ENCODE measurements at places on chromosomes 12 and 14.

DNA sequence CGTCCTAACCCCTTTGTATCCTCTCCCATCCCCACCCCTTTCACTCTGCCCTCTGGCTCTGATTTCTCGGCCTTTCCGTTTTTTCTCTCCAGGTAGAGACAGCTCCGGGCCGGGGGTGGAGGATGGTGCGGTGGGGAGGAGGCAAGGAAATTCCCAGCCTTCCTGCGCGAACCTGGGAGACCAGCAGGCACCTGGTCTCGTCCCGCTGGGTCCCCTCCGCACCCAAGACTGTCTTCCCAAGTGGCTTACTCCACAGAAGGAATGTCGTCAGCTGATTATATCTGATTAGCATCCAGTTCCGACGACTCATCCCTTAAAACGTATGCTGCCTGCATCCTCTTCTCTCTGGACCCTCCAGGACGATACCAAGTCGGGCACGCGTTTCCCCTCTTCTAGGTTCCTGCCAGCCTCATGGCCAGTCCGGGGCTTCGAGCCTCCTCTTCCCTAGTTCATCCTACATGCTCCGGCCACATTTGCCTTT, 42.2 kb upstream of the CAPRIN2 start:
- no peak for DNase-seq

DNA sequence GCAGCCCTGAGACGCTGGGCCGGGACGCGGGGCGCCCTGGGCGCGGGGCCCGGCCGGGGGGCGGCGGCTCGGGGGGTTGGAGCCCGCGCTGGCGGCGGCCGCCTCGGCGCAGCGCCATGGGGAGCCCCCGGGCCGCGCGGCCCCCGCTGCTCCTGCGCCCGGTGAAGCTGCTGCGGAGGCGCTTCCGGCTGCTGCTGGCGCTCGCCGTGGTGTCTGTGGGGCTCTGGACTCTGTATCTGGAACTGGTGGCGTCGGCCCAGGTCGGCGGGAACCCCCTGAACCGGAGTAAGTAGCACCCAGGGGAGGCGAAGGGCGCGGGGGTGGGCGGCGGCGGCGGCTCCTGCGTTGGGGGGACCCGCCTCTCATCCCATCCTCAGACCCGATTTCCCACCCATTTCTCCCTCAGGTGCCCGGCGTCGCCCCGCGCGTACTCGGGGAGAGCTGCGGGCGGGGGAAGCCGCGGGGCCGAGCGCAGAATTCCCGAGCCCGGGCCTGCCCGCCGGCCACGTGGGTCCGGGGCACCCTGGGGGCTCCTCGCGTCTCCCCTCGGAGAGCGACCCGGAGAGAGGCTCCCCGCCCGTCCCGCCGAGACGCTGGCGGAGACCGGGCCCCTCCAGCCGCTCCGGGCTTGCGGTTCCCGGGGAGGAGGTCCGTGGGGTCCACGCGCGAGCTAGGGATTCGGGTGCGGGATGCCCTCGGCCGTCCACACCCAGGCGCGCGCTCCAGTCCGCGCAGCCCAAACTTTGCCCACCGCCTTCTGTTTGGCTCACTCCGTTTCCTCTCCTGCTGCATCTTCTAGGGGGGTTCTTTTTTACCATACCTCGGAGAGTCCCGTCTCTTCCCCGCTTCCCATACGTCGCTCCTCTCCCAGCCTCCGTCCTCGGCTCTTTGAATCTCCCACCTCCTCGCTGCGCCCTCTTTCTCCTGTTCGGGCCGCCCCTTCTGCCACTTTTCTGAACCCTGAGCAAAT, 807 bp downstream of the B4GALNT3 start:
- no peak for DNase-seq

DNA sequence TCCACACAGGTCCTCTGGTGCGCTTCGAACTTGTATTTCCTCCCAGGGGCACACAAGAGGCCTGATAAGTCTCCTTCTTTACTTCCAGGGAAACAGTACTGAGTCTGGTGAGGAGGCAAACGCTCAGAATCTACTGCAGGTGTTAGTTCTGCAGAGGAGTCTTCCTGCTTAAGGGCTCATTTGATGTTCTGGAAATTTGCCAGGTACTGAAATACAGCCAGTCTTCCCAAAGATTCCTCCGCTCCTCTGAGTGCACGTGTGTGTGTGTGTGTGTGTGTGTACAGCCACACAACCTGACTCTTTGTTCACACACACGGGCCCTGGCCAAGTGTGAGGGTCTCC, 92.0 kb downstream of the FBXL14 start:
- DNase-seq, result no peak

DNA sequence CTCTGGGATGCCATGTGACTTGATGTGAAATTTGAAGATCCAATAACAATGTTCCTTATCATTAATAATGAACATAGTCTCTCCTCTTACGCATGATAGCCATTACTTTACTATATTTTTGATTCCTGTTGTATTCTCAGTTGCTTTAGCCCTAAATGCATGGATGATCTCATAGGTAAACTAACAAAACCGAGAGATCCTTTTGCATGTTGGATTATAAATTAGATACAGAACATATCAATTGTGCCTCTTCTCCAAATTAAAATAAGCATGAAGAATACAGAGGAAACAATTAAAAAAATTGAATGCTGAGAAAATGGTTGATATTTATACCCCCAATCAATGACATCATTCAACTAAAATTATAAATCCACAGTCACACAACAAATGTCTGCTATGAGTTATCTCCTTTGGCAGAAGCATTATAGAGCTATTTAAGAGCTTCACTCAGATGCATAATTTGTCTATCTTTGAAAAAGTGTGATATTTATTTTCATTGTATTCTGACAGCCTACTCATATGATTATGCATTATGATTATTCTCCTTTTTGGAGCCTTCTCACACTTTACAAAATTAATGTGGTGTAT, 386.4 kb upstream of the STXBP6 start:
- no peak for DNase-seq

- no peak for DNase-seq
Observed at GRCh38 chr12:123524378-123524777, 9.1 kb downstream of the RILPL1 start.

- no peak for DNase-seq
Observed at GRCh38 chr12:14905269-14906004, 19.8 kb upstream of the MGP start.

GRCh38 chr12:57195611-57196371, 20.8 kb upstream of the NXPH4 start:
- no peak for DNase-seq

GRCh38 chr14:92482621-92483319, 30.8 kb upstream of the RIN3 start:
- no peak for DNase-seq

GRCh38 chr14:21414137-21414631, 30.4 kb upstream of the SUPT16H start:
- DNase-seq, result no peak

DNA sequence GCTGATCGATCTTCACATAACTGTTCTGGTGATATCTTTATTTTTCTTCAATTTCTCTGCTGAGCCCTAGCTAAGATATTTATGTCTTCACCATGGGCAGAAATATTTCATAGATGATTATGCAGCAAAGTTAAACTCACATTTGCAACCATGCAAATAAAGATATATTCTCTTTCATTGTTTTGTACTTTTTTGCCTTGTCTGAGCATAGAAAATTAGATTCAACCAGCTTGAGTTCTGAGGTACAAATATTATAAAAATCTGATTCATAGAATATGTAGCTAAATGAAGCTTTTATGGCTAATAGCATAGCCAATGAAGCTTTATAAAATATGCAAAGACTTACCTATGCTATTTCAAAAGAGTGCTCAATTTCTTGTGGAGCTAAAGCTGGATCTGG, at the start of gene TAS2R13:
TSS of gene TAS2R13 (minus strand) at position 101 of the 400 bp plus-strand sequence. CDS start 264 bp downstream, outside the sequence.
- no peak for DNase-seq

DNA sequence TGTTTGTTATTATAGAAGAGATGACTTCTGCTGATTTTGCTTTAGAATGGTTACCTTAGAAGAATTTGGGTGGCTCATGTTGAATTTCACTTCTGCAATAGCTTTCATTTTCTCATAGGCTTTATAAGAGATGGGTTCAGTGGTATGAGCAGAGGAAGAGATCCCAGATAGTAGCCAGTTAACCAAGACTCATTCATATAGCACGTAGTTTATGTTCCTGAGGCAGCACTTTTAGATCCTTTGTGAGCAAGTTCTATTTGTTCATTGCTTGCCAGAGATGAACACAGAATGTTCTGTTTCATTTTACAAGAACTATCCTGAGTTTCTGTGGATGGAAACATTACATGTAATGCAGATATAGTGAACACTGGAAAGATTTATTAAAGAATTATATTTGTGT, 32.2 kb downstream of the RAB21 start:
- DNase-seq, result no peak

GRCh38 chr12:111812881-111813741, 28.9 kb upstream of the MAPKAPK5 start:
- peak; percentile 37 for DNase-seq

GRCh38 chr14:20657216-20658211, 16.0 kb upstream of the OR6S1 start:
- DNase-seq, result no peak

- DNase-seq, result no peak
Observed at GRCh38 chr12:106980944-106981343, 6.0 kb downstream of the MTERF2 start.

GRCh38 chr12:63480186-63480585, 188.1 kb downstream of the DPY19L2 start:
- no peak for DNase-seq

- no peak for DNase-seq
Observed at GRCh38 chr12:99068993-99069747, 424.1 kb downstream of the APAF1 start.

DNA sequence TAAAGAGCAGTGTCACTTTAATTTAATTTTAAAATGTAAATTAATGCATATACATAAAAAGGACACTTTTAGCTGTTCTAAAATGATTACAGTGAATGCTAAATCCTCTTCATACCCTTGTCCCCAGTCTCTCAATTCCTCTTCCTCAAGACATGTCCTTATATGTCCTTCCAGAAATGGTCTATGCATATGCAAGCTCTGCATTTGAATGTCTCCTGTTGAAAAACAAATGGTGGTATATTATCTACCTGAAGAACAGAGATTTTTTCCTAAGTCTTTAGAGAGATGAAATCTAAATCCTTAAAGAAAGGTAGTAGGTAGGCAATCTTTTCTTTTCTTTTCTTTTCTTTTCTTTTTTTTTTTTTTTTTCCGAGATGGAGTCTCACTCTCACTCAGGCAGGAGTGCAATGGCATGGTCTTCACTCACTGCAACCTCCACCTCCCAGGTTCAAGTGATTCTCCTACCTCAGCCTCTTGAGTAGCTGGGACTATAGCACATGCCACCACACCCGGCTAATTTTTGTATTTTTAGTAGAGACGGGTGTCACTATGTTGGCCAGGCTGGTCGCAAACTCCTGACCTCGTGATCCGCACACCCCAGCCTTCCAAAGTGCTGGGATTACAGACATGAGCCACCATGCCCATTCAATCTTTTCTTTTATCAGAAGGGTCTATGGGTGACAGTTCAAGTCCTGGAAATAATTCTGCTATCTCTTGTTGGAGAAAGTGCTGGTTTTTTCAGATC, 180.5 kb downstream of the PRKCH start:
- DNase-seq, result no peak

- DNase-seq, result no peak
Observed at GRCh38 chr12:2411616-2412304, 359.0 kb downstream of the CACNA1C start.

DNA sequence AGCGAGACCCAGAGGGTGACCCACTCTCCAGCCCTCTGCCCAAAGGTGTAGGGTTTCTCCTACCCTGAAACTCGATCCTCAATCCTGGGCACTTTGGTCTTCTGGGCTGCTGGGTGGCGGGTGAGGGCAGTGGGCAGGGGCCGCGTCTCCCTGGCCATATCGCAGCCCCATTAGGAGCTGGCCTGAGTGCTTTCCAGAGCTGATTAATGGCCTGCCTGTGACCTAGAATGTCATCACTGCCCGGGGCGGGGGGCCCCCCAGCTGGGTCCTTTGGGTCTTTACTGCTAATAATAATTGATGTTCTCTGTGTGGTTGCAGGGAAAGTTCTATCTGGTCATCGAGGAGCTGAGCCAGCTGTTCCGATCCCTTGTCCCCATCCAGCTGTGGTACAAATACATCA, 47.8 kb downstream of the HRK start:
- DNase-seq, result no peak

DNA sequence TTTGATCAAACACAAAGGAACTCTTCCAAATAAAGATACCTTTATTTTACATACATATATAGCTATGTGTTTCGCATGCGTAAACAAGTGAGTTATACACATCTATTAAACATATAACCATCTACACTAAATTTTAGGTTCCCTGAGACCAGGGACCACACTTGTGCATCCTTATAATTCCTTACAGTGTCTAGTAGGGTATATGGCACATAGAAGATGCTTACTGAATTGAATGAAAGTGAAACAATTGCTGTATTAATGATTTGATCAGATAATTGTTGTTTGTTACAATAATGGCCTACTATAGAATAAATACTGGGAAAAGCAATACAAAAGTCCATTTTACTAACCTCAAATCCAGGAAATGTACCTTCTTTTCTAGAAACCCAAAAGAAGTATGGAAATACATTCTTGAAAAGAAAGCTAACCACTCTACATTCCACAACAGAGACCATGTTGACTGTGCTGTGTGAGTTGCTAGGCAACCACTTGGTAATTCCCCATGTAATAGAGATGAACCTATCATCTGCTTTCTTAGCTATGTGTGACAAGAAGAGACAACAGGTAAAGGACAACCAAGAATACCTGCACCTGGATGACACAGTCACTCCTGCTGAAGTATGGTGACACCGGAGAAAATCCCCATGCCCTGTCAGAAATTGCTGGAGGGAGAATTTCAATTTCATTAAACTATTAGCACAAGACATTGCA, 11.9 kb upstream of the CIPC start:
- no peak for DNase-seq

DNA sequence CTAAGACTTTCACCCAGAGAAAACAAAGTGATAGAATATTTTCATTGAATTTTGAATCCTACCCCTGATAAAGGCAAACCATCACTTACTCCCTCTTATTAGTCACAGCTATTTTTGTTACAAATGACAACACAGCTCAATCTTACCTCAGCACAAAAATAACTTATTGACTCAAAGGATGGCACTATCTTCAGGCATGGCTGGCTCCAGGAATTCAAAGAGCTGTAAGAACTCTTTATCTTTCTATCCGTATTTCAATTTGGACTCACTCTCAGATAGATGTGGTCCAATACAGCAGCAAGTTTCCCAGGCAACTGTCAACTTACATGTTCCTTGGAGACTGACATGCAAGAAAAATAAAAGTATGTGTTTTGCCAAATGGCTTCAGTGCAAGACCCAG, 709.4 kb upstream of the MDGA2 start:
- no peak for DNase-seq

- DNase-seq, result no peak
Observed at GRCh38 chr14:36295642-36296627, 24.5 kb downstream of the MBIP start.
